ENCODE measurements at places on chromosomes 4 and X. TPM values are rescaled to one million over a fixed set of nuclear protein-coding genes. Genes with fewer than 3 reads are reported as not detected.

SLC34A2 gene
- 0.19 TPM for total RNA-seq

IL2 gene
- not detected for total RNA-seq

HSFX4 gene
- 0.30 TPM for total RNA-seq

KLHL13 gene
- total RNA-seq, result 15.5 TPM

DNA sequence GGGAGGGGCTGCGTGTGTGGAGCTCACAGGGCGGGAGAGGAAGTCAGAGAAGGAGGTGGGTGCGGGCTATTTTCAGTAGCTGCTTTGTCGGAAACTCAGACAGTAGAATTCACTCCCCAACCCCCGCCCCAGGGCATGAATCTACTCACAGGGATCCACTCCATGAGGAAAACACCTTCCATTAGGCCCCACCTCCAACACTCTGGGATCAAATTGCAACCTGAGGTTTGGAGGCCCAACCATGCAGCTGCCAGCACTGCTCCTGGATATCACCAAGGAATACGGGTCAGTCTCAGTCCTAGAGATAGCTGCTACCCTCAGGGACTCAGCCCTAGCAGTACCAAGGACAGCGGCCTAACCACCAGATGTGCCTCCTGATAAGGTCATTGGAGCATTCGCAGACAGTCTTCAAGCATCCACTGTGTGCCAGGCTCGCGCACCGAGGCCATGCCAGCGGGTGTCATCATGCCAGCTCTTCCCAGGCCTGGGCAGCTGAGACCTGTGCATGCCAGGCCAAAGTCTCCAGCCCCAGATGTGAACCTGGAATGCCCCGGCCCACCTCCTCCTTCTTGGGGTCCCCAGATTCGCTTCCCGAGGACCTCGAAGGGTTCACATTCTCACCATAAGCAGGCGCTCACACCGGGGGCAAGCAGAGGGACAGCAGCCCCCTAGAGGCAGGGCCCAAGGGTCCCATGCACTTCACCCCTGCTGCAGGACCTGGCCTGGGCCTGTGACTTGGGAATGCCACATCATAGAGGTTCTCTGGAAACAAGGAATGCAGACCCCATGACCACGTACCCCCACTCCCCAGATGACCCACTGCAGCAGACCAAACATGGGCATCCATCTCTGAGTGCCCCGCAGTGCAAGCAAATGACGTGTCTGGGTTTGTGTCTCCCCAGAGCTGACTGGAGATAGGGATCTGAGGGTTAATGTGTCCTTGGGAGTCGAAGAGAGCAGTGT, 102.3 kb downstream of the ADRA2C start:
- DNase-seq, result peak; percentile 66

GRCh38 chr4:16622826-16623225, 275.6 kb downstream of the LDB2 start:
- no peak for DNase-seq

- no peak for DNase-seq
Measured at GRCh38 chr4:177147668-177148067, 162.0 kb upstream of the NEIL3 start.

DNA sequence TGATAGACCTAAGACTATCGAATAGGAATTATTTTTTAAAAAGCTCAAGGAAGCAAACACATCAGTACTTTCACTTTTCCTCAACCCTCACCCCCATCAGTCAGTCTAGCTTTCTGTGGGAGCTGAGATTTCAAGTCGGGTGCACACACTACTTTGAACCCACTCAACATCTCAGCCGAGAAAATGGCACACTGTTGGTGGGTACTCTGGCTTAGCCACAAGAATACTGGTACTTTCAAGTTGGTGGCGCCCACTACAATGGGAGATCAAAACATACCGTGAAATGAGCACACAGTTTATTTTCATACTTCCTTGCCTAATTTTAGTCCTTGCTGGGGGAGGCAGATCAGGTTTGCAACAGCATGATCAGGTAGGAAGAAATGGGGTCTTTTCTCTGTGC, 10.2 kb downstream of the CD40LG start:
- DNase-seq, result no peak

GRCh38 chr4:129446074-129446473, 350.1 kb downstream of the C4orf33 start:
- no peak for DNase-seq
